ENCODE measurements at places on chromosomes 1 and 21.

DNA sequence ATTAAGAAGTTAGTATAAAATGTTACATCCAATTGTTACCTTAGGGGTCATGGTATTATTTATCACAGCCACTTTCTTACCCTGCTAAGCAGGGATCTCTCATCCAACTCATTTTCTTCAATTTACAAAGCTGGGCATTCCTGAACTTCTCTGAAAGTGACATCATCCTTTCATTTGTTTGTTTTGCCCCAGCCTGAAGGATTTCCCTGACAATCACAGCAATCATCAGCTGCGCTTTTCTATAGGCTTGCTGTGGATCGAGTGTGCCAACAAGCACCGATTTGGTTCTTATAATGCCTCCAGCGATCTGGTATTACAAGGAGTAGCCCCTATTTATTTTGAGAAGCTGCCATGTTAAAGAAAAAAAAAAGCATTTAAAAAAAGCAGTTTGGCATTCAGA, 240.2 kb downstream of the USH2A start:
- H3K4me1 ChIP-seq: no peaks in the 10 kb centered on the region
- H3K27me3 ChIP-seq: no peaks in the 10 kb centered on the region
- DNase-seq: no peak
- no peak overlapping the region for H3K4me3 ChIP-seq
- no peak overlapping the region for H3K27ac ChIP-seq

- H3K36me3 ChIP-seq: no peaks in the 10 kb centered on the region
- no peak overlapping the region for H3K4me3 ChIP-seq
- H3K27ac ChIP-seq: no peak overlapping the region
- no peaks in the 10 kb centered on the region for H3K4me1 ChIP-seq
- H3K27me3 ChIP-seq: no peaks in the 10 kb centered on the region
- no peak for DNase-seq
These were observed 150.3 kb downstream of the TNFSF18 start for GRCh38 chr1:172900376-172900997.

DNA sequence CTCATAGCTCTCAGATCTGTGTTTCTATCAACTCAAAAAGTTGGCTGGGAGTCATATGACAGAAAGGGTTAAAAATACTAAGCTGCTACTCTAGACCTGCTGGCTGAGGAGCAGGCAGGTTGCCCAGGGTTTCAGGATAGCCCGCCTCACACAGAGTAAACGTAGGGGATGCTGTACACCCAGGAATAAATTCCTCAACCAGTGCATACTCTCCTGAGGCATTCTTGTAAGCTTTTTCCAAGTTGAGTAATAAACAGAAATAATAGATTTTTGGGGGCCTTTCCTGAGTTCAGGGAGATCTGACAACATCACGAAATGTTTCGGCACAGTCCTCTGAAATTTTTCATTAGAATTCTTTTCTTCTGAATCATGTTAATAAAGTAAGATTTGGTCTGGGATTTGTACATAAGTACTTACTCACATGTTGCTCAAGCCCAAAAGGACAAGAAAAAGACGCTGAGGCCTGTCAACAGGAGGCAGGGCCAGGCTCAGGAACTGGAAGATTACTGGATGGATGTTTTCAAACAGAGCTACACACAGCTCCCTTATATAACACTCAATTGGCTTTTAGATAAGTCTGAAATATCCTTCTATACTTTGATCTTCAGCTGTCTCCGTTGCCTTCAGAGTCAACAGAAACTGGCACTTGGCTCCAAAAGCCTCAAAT, 41.0 kb downstream of the TGFBR3 start:
- H3K27ac ChIP-seq: peak overlapping the region; percentile 53
- H3K4me3 ChIP-seq: no peak overlapping the region
- peak; percentile 18 for DNase-seq
- no peaks in the 10 kb centered on the region for H3K27me3 ChIP-seq
- H3K36me3 ChIP-seq: no peaks in the 10 kb centered on the region
- peaks cover 34% of the 10 kb centered on the region for H3K4me1 ChIP-seq

DNA sequence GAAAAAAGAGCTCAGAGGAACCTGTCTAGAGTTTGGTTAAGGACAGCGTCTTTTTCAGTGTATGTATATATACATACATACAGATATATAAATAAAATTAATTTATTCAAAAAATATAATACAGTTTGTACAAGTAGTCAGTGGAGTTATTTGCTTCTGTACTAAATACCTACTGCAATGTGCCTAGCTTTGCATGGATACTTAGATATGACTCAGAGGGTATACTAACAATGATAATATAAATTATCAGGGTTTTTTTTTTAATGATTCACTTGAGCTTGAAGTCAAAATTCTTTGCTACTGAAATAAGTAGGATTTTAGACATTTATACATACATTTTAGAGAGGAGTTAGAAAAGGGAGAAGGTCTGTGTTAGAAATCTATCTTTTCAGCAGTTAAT, 117.9 kb downstream of the PHTF1 start:
- no peaks in the 10 kb centered on the region for H3K27me3 ChIP-seq
- no peaks in the 10 kb centered on the region for H3K4me1 ChIP-seq
- no peak overlapping the region for H3K27ac ChIP-seq
- DNase-seq: no peak
- no peak overlapping the region for H3K4me3 ChIP-seq

GRCh38 chr1:86916752-86917151, 2.3 kb downstream of the HS2ST1 start:
- no peaks in the 10 kb centered on the region for H3K36me3 ChIP-seq
- no peaks in the 10 kb centered on the region for H3K27me3 ChIP-seq
- no peak overlapping the region for H3K4me3 ChIP-seq

DNA sequence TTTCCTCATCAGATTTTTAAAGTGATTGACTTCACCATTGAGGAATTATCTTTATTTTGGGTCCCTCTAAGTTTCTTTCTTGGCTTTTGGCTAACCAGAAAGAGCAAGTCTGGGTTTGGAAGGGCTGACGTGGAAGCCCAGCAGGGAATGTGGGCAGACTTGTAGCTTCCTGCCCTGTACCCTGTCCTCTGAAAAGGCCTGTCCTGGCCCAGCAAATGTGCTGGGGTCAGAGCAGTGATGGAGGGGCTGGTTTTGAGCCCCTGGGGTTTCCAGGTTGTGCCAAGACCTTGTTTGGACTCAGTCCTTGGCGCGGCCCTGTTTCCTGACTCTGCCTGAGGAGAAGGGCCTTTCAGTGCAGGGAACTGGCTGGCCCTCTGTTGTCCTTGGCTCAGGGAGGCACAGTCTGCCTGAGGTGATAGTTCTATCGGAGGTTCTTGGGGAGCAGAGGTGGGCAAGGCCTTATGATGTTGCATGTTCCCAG, 72.1 kb downstream of the UCK2 start:
- H3K4me3 ChIP-seq: no peak overlapping the region
- no peak for DNase-seq
- no peaks in the 10 kb centered on the region for H3K36me3 ChIP-seq
- H3K4me1 ChIP-seq: peaks cover 26% of the 10 kb centered on the region
- H3K27me3 ChIP-seq: no peaks in the 10 kb centered on the region

DNA sequence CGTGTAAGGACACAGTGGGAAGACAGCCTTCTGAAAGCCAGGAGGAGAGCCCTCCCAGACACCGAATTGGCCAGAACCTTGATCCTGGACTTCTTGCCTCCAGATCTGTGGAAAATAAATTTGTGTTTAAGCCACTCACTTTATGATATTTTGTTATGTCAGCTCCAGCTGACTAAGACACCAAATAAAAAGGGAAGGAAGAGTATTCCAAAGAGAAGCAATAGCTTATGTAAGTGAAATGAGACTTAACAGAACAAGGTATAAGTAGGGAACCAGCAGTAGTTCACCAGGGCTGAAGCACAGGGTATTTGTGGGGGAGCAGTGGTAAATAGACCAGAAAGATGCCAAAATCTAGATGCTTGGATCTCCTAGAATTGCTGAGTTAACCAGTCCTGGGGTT, 94.2 kb upstream of the WLS start:
- H3K27me3 ChIP-seq: no peaks in the 10 kb centered on the region
- no peak overlapping the region for H3K27ac ChIP-seq
- H3K4me3 ChIP-seq: no peak overlapping the region
- no peaks in the 10 kb centered on the region for H3K36me3 ChIP-seq
- no peaks in the 10 kb centered on the region for H3K4me1 ChIP-seq
- no peak for DNase-seq

DNA sequence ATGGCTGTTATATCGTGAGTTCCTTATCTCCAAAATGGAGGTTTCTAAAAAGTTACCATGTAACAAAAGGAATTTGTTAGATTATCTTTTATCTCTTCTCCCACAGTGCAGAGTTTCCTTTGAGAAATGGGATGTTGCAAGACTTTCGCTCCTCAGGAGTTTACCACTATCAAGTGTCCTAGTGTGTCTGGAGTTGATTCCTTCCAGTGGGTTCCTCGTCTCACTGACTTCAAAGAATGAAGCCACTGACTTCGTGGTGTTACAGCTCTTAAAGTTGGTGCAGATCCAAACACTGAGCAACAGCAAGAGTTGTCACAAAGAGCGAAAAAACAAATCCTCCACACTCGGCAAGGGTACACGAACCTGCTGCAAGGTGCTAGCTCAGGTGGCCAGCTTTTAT, 37.0 kb downstream of the SPAG17 start:
- DNase-seq: no peak
- H3K36me3 ChIP-seq: no peaks in the 10 kb centered on the region
- peaks cover 5% of the 10 kb centered on the region for H3K4me1 ChIP-seq
- no peaks in the 10 kb centered on the region for H3K27me3 ChIP-seq
- no peak overlapping the region for H3K27ac ChIP-seq

DNA sequence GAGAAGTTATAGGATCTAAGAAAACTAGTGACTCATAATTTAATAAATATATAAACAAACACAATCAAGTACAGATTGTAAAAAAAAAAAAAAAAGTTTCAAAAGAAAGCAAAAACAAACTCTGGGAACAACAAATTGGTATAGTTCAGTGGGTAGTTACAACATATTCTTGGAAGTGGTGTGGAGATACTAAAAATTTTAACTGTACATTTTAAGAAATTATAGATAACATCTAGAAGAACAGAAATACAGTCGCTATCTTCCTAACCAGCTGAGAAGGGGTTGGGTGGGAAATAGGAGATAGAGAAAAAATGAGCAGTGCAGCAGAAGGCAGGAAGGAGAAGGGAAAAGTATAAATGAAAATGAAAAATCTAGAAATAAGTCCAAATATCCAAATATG, 70.5 kb downstream of the LRRC8C start:
- no peaks in the 10 kb centered on the region for H3K27me3 ChIP-seq
- H3K4me1 ChIP-seq: no peaks in the 10 kb centered on the region
- H3K4me3 ChIP-seq: no peak overlapping the region
- DNase-seq: no peak
- no peaks in the 10 kb centered on the region for H3K36me3 ChIP-seq

DNA sequence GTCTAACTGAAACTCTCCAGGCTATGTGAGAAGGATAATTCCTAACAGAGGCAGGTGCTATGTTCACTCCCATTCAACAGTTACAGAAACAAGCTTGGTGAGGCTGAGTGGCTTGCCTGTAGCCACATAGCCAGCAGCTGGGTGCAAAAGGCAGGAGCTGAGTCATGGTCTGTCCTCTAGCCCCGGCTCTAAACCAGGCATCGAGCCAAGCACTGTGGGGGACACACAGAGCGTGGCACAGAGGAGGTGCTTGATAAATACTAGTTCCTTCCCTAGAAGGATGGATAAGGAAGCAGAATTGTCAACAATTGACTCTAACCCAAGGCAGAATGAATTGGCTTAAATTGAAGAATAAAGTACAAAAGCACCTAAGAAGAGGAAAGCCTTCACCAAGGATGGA, 10.4 kb upstream of the KCNA2 start:
- H3K27me3 ChIP-seq: no peaks in the 10 kb centered on the region
- H3K4me3 ChIP-seq: no peak overlapping the region
- H3K36me3 ChIP-seq: no peaks in the 10 kb centered on the region
- DNase-seq: no peak

GRCh38 chr1:230796626-230797025, 49.4 kb downstream of the CAPN9 start:
- H3K4me3 ChIP-seq: no peak overlapping the region
- no peaks in the 10 kb centered on the region for H3K36me3 ChIP-seq
- DNase-seq: no peak
- H3K27me3 ChIP-seq: no peaks in the 10 kb centered on the region
- H3K4me1 ChIP-seq: no peaks in the 10 kb centered on the region

GRCh38 chr1:9877962-9878361, 32.1 kb downstream of the CTNNBIP1 start:
- H3K27ac ChIP-seq: no peak overlapping the region
- no peak overlapping the region for H3K4me3 ChIP-seq
- no peak for DNase-seq
- no peaks in the 10 kb centered on the region for H3K36me3 ChIP-seq
- no peaks in the 10 kb centered on the region for H3K27me3 ChIP-seq

- H3K27me3 ChIP-seq: no peaks in the 10 kb centered on the region
- peaks cover 14% of the 10 kb centered on the region for H3K4me1 ChIP-seq
- peaks cover 8% of the 10 kb centered on the region for H3K36me3 ChIP-seq
- H3K4me3 ChIP-seq: no peak overlapping the region
- no peak for DNase-seq
These were observed 31.1 kb downstream of the OTUD7B start for GRCh38 chr1:149979245-149979971.

GRCh38 chr1:87305762-87306161, 22.9 kb upstream of the LMO4 start:
- no peaks in the 10 kb centered on the region for H3K27me3 ChIP-seq
- no peak overlapping the region for H3K27ac ChIP-seq

GRCh38 chr1:91631718-91632330, 131.2 kb downstream of the CDC7 start:
- no peaks in the 10 kb centered on the region for H3K4me1 ChIP-seq
- H3K4me3 ChIP-seq: no peak overlapping the region
- no peaks in the 10 kb centered on the region for H3K27me3 ChIP-seq
- no peak for DNase-seq
